ENCODE measurements at places on chromosomes 6 and 20.

GRCh38 chr6:2126351-2126750 is 119.1 kb downstream of the GMDS start:
- no peak for DNase-seq

DNA sequence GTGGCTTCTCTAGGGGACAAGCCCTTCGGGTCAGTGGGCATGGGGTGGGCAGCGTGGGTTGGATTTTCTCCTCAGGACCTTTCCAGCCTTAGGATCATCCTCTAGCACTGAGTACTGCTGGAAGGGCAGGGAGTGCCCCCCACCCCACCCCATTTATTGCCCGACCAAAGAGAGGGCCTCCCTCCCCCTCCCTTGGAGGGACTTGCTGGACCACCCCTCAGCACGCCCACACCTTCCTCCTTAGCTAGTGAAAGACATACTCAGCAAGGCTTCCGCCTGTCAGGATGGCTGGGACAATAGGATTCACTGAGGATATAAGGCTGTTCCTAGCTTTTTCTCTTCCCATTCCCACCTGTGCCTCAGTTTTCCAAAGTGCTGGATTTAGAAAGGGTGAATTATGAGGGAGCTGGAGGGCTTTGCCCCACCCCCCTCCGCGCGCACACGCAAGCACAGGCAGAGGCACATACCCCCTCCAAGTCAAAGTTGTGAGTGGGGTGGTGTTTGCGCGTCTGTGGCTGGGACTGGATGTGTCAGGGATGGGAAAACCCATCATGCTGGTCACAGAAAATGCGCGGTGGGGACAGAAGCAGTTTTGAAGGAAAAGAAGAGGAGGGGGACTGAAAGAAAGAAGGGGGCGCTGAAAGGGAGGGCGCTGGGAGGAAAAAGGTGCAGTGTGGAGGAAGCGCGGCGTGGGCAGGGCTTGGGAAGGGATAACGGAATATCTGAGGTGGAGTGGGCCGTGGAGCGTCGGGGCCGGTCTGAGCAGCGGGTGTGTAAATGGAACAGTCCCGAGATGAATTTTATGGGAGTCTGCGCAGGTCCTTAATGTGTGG is 693 bp upstream of the SLC29A1 start:
- DNase-seq: no peak

GRCh38 chr20:54105653-54106052 is 35.3 kb upstream of the BCAS1 start:
- no peak for DNase-seq

- DNase-seq: no peak
These were observed 202.8 kb downstream of the BTBD9 start for GRCh38 chr6:38436726-38437465.

DNA sequence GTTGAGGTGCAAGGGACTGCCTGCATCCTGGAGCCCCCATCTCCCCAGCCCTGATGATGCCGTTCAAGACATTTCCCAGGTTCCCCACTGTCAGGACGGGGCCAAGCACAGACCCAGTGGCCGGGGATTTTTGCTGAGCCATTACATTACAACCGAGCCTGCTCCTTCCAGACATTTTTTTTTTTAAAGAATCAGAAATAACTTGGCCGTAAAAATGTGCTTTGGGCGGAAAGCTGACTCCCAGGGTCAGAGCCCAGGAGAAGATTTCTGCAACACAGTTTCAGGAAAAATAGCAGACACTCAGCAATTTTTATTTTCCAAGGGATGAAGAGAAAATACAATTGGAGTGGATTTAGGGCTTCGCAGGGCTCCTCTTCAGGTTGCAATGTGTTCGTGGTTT is 87.9 kb downstream of the LRFN2 start:
- DNase-seq: no peak

- DNase-seq: no peak
These were observed 45.1 kb upstream of the DSP start for GRCh38 chr6:7496266-7496875.

GRCh38 chr6:45132059-45132458 is 196.1 kb upstream of the RUNX2 start:
- no peak for DNase-seq

Measured in activated CD4-positive, alpha-beta T cell treated with anti-CD3 and anti-CD28 coated beads for 1 hour (primary cell).